Placental pericyte (primary cell): ENCODE measurements at places on chromosomes 4 and X. TPM values are rescaled to one million over a fixed set of nuclear protein-coding genes. Genes with fewer than 3 reads are reported as not detected.

FGFBP2 gene
- not detected in 2 replicates for total RNA-seq

H2BW2 gene
- total RNA-seq = not detected in 2 replicates

AGTR2 gene
- total RNA-seq = not detected in 2 replicates

MAGEE1 gene
- under 0.01 and 0.29 TPM in 2 replicates for total RNA-seq

MAGED4 gene
- total RNA-seq = 18.5 and 32.8 TPM in 2 replicates

ADH1C gene
- not detected in 2 replicates for total RNA-seq

SAGE1 gene
- not detected in 2 replicates for total RNA-seq

AKAP14 gene
- not detected in 2 replicates for total RNA-seq

VCX gene
- total RNA-seq = not detected in 2 replicates

SATL1 gene
- not detected in 2 replicates for total RNA-seq

NKX3-2 gene
- total RNA-seq = 0.22 and 0.29 TPM in 2 replicates

GDPD2 gene
- not detected in 2 replicates for total RNA-seq

MEPE gene
- not detected in 2 replicates for total RNA-seq

APOO gene
- total RNA-seq = 10.2 and 15.8 TPM in 2 replicates

HADH gene
- 4.4 and 9.7 TPM in 2 replicates for total RNA-seq

XAGE5 gene
- not detected in 2 replicates for total RNA-seq

HAND2 gene
- 28.8 and 70.2 TPM in 2 replicates for total RNA-seq

MUC7 gene
- not detected in 2 replicates for total RNA-seq

HTN1 gene
- total RNA-seq = not detected in 2 replicates

PCYT1B gene
- total RNA-seq = under 0.01 and 0.14 TPM in 2 replicates

IRS4 gene
- total RNA-seq = under 0.01 TPM in 1 of 2 replicates, not detected in the other

ZNF630 gene
- 0.29 and 0.88 TPM in 2 replicates for total RNA-seq

DCAF12L1 gene
- total RNA-seq = not detected in 2 replicates

SPANXA2 gene
- not detected in 2 replicates for total RNA-seq

CCDC158 gene
- 0.22 TPM in 1 of 2 replicates, not detected in the other for total RNA-seq

LINC00632 gene
- total RNA-seq = 3.9 and 5.3 TPM in 2 replicates

RS1 gene
- total RNA-seq = not detected in 2 replicates

SCRG1 gene
- total RNA-seq = under 0.01 TPM in 2 replicates

PGRMC1 gene
- 95.4 and 150 TPM in 2 replicates for total RNA-seq

RNF212 gene
- total RNA-seq = 0.72 and 2.6 TPM in 2 replicates

ARHGAP4 gene
- total RNA-seq = 1.1 and 2.9 TPM in 2 replicates

ASB12 gene
- total RNA-seq = not detected in 2 replicates

UGT2B15 gene
- not detected in 2 replicates for total RNA-seq

IL9R gene
- total RNA-seq = not detected in 2 replicates

PLK4 gene
- total RNA-seq = 0.66 and 26.9 TPM in 2 replicates

DLG3 gene
- 14.2 and 21.3 TPM in 2 replicates for total RNA-seq

MMGT1 gene
- 19.3 and 32.4 TPM in 2 replicates for total RNA-seq

USP17L29 gene
- total RNA-seq = not detected in 2 replicates

DMRTC1 gene
- total RNA-seq = not detected in 2 replicates

GAGE12H gene
- total RNA-seq = not detected in 2 replicates

ATOH1 gene
- total RNA-seq = not detected in 2 replicates

TRMT10A gene
- 5.7 and 7.4 TPM in 2 replicates for total RNA-seq

GIMD1 gene
- 0.14 TPM in 1 of 2 replicates, not detected in the other for total RNA-seq

ACE2 gene
- not detected in 2 replicates for total RNA-seq

BEX2 gene
- 2.6 TPM in 1 of 2 replicates, not detected in the other for total RNA-seq

AWAT2 gene
- total RNA-seq = not detected in 2 replicates

MAGEC2 gene
- not detected in 2 replicates for total RNA-seq

CCDC110 gene
- 0.29 and 0.44 TPM in 2 replicates for total RNA-seq

RGN gene
- 1.1 TPM in 1 of 2 replicates, not detected in the other for total RNA-seq

PTPN13 gene
- total RNA-seq = 46.8 and 59.6 TPM in 2 replicates

SRPX gene
- total RNA-seq = 46.0 and 64.6 TPM in 2 replicates

IL13RA2 gene
- total RNA-seq = 13.0 and 27.8 TPM in 2 replicates

TSPAN6 gene
- total RNA-seq = 23.4 and 25.8 TPM in 2 replicates
